ENCODE measurements at places on chromosomes 2 and 18.

DNA sequence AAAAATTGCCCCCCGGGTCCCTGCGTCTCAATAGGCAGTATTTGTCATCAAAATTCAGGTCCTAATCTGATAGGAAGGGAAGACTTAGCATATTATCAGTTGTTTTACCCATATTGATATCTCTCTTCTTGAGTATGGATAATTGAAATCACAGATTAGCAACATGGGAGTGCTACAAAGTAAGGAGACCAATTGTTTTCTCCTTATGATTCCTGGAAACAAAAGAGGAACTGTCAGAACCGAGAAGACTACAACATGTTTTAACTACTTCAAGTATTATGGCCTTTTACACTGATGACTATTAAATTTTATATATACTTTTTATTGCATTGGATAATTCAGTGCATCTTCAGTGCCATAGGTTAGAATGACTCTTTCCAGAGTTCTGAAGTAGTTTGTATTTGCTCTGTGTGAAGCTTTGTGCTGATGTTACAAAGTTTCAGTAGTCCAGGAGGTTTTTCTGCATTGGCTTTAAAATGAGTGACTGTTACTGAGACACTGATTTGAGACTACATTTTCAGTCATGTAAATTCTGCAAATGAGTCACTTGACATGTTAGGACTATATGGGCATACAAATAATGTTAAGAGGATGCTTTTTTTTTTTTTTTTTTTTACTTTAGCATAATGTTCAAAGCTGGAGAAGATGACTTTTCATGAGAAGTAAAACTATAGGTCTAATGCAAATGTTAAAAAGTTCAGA is 19.7 kb upstream of the TLK1 start:
- DNase-seq: no peak

DNA sequence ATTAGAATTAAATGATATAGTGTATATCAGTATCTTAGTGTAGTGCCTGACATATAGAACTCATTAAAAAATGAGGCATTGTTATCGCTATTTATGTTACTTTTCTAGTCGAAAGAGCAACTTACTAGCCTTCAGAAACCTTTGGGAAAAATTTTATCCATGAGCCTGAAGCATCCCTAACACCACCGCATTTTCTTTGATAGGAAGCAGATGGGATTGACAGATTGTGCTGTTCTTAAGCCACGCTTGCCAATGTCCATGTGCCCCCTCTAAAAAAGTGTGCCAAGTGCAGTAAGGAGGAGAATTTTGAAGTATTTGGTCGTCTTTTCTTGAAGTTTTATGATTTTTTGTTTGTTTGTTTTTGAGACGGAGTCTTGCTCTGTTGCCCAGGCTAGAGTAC is 29.1 kb downstream of the PPM1B start:
- DNase-seq: no peak

DNA sequence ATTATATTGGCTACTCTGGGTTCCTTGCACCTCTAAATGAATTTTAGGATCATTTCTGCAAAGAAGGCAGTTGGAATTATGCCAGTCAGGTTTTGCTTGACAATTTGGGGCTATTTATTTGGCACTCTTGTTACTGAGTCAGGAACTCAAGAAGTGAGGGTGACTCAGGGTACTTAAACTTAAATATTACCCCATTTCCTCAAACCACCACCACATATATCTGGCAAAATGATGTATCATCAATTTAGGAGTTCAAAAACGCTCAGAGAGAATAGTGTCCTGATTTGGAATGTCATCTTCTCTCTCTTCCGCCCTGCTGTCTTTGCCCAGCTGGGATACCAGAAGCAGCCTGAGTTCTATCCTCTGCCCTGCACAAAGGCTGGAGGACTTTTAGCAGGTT is 2.4 kb upstream of the THNSL2 start:
- no peak for DNase-seq

DNA sequence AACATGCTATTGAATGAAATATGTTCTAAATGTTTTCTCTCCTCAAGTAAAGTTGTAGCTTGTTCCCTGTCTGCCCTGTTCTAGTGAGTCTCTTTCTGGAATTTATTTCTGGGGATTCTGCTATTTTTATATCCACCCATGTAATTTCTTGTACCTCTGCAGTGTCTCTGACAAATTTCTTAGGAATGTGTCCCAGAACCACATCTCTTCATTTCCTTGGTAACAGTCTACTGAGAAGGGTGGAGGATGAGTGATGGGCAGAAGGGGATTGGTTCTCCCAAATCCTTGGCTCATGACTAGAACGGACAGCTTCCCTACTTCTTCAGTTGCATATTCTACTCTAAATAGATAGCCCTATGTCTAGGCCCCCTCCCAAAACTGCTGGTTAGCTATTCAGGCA is 490.6 kb upstream of the LINC00305 start:
- no peak for DNase-seq

GRCh38 chr2:23241611-23242245 is 143.3 kb upstream of the KLHL29 start:
- no peak for DNase-seq

- no peak for DNase-seq
Measured at GRCh38 chr2:1754461-1755170, 10.3 kb upstream of the PXDN start.

GRCh38 chr2:169107645-169108044 is 38.3 kb downstream of the DHRS9 start:
- DNase-seq: no peak

DNA sequence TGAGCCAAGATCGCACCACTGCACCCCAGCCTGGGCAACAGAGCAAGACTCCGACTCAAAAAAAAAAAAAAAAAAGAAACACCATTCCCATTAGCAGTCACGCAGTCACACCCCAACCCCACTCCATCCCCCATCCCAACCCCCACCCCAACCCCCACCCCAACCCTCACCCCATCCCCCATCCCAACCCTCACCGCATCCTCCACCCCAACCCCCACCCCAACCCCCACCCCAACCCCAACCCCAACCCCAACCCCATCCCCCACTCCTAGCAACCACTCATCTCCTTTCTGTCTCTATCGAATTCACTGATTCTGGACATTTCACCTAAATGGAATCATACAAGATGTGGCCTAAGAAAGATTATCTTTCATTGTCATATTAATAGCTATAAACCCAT is 25.9 kb upstream of the ATP9B start:
- no peak for DNase-seq

DNA sequence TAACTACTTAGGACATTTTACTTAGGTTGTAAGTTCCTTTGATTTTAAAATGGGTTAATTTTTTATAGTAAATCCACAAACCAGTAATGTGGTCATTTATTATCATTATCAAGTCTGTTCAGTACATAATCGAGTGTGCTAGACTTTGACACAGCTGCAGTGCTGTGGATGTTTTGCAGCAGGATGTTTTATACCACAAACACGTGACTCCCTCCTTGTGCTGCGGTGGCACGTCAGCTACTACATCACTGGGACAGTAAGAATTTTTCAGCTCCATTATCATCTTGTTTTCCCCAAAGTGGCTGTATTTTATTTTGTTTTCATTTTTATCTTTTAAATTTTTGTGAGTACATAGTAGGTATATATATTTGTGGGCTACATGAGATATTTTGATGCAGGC is 70.0 kb downstream of the ATP9B start:
- peak; percentile 8 for DNase-seq

- no peak for DNase-seq
Measured at GRCh38 chr2:110931648-110932047, 189.1 kb upstream of the BCL2L11 start.

DNA sequence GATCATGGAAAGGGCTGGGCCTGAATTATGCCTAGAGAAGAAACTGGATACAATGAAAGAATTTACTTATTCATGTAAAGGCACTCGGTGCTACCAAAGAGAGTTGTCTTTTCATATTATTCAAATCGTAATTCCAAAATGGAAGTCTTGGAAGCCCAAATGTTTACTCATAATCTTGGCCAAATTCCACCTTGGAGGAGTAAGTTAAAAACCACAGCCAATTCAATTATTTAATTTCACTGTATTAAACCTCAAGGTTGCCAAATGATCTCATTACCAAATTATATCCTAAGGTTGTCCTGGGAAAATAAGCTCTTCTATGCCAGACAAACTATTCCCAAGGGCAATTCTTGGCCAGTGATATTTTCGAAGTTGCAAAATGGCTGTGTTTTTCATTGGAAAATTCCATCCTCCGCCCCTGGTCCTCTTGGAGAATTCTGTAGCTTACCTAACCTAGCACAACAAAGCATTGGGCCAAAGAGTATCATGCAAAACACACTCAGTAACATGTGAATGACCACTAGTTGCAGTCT is 11.1 kb upstream of the VPS4B start:
- no peak for DNase-seq

DNA sequence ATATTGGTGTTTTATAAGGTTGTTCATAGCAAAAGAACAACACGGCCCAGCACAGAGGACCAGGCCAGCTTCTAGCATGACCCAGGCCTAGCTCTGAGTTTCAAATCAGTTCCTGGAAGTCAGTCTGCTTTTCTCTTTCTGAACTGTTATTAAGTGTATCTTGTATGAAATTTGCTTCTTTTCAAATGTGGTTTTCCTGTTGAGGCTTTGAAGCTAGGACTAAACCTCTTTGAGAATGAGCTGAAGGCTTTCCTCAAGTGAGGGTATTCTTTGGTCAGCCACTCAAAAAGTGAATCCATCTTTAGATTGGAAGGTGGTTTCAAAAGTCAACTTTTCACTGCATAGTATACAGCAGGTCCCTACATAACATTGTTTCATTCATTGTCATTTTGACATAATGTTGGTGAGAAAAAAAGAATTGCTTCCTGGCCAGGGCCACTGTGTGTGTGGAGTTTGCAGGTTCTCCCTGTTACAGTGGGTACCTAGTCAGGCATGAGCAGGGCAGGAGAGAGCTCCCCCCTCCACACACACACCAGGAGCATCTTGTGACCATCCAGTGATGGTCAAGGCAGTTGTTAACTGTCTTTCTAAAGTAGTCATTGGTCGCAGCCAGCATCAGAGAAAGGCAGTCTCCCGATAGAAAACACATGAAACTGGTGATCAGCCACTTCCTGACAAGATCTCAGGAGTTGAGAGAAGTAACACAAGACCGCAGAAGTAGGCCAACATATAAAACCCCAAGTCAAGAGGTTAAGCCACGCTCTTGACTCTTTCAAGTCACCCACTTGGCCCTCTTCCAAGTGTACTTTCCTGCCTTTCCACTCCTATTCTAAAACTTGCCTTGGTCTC is 6.7 kb upstream of the ACAA2 start:
- DNase-seq: no peak

DNA sequence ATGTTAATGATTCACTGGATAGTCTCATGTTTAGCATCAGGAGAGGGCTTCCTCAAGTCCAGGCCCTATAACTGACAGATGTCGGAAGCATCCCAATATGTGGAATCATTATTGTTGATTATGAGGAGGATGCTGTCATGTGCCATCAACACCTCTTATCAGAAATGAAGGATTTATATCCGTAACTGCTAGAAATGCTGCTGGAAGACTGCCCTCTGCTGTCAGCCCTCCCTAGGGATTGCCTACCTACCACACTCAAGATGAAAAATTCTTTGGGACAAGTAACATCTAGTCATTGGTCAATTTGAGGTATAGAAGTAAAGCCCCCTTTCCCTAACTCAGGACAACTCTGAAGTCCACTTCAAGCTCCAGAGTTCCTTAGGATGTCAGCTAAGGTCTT is 1166.5 kb upstream of the NXPH2 start:
- no peak for DNase-seq

DNA sequence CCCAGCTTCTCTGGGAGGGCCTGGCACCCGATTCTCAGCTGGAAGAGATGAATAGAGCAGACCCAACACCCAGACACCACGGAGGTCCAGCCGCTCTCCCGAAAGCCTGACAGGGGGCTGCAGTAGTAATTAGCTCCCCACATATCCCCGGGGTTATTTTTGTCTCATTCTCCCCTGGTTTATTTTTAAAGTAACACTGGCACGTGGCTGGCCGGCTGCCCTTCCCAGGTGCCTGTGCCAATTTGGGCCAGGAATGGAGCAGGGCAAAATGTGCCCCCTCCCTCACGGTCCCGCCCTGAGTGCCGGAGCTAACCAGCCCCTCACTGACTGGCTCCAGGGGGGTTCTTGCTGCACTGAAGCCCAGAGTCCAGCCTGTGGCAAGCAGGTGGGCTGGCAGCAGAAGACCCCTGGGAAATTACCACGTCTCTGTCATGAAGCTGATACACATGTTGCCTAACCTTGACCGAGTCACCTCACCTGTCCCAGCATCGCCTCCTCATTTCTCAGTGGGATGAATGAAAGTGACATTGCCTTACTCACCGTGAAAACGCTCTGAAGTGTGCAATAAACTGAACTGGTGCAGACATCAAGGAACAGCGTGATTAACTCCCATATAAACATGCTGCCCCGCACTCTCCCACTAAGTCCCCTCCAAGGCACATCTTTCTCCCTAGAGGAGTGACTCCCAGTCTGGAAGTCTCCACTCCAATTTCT is 18.4 kb downstream of the KCNK3 start:
- DNase-seq: no peak

GRCh38 chr2:20449501-20450200 is 2.8 kb downstream of the RHOB start:
- DNase-seq: no peak

DNA sequence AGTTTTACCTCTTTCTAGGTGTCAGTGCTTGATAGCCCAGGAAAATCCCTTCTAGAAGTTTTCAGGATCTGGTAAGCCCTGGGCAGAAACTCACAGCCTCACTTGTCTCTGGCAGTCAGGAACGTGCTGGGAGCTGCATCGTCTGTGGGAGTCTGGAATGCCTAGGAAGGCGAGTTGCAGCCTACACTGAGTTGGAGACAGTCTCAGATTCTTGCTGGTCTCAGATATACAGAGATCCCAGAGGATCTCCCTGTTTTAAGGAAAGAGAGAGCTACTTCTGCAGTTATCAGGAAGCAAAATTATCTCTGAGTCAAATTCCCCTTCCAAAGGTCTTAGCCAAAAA is 104.4 kb upstream of the CDC42EP3 start:
- DNase-seq: no peak

DNA sequence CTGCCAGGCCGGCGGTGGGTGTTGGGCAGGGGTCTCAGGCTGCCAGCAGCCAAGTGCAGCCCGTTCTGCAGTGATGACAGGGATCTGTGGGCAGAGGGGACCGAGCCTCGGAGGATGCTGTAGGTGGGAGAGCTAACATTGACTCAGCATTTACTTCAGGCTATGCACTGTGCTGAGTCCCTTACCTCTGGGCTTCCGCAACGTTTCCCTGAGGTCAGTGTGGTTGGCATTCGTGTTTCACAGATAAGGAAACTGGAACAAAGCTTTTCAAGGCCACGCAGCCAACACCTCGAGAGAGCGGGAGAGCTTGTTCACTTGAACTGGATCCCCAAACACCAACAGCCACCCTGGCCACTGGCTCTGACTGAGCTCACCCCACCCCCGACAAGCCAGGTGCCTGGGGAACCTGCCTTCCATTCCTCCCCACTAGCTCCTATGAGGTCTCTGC is 839 bp upstream of the GPR148 start:
- DNase-seq: peak; percentile 17

DNA sequence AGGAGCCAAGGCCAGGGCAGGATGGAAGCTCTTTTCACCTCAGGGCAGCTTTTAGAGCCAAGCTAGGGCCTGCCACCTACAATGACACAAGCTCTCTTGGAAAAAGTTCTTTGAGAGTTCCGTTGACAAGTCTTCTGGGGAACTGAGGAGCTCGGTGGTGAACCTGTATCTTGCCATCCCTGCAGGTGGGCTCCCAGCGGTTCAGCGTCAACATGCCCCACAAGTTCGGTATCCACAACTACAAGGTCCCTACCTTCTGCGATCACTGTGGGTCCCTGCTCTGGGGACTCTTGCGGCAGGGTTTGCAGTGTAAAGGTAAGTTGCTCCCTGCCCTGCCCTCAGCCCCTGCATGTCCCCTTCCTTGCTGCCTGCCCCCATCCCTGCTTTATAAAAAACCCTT is 312.8 kb upstream of the EPAS1 start:
- no peak for DNase-seq

GRCh38 chr2:90069290-90069894 is 1377.9 kb downstream of the RPIA start:
- no peak for DNase-seq

Data from stimulated activated CD8-positive, alpha-beta memory T cell treated with anti-CD3 and anti-CD28 coated beads, Interleukin-15, amount 100 ng/mL, for 4 hours (primary cell).